ENCODE measurements at places on chromosomes 13 and 19.

- DNase-seq: no peak
These were observed 779.5 kb downstream of the GPC5 start for GRCh38 chr13:92177966-92178365.

DNA sequence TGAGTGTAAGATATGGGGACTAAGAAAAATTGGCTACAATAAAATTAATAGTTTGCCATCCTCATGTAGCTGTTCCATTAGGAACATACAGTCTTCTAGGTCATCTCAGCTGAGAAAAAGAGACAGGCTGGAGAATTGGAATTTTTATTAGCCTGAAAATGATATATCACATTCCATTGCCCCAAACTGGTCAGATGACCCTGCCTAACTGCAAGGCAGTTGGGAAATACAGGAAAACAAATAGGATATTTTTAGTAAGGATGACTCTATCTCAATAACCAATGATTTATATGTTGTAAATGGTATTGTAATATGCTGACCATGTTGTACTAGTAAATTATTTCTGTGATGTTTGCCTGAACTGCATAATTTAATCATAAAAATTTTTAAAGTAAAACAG, 673.8 kb downstream of the PCDH9 start:
- no peak for DNase-seq

DNA sequence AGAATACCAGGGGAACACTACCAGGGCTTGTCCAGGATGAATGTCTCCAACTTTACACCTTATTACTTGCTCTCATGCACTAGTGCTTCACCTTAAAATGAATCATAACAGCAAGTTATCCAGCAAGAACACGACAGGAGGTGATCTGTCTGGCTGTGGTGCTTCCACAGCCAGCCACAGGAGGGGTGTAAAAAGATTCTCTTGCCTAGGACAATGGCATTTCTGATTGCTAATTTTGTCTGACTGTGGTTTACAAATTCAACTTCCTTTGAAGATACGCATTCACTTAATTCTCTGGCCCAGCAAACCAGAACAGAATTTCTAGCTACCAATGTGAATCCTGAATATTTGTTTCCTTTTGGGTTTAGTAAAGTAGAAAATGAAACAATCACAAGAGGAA, 23.1 kb upstream of the COG3 start:
- no peak for DNase-seq

- DNase-seq: no peak
These were observed 101.3 kb downstream of the AKAP11 start for GRCh38 chr13:42373048-42373812.

DNA sequence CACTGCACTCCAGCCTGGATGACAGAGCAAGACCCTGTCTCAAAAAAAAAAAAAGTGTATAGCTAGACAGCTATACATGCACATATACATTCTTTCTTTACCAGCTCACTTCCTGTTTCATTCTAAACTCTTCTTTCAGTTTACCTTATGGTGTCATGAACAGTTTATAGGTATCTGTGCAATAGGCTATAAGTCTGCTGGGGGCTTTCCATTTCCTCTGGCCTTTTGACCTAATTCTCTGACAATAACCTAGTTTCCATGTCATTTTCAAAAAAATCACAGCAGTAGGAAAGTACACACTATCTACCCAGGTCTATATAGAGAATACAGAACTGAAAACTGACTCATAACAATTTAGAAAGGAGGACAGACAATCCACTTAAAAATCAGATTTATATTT, 24.4 kb upstream of the URAD start:
- no peak for DNase-seq

DNA sequence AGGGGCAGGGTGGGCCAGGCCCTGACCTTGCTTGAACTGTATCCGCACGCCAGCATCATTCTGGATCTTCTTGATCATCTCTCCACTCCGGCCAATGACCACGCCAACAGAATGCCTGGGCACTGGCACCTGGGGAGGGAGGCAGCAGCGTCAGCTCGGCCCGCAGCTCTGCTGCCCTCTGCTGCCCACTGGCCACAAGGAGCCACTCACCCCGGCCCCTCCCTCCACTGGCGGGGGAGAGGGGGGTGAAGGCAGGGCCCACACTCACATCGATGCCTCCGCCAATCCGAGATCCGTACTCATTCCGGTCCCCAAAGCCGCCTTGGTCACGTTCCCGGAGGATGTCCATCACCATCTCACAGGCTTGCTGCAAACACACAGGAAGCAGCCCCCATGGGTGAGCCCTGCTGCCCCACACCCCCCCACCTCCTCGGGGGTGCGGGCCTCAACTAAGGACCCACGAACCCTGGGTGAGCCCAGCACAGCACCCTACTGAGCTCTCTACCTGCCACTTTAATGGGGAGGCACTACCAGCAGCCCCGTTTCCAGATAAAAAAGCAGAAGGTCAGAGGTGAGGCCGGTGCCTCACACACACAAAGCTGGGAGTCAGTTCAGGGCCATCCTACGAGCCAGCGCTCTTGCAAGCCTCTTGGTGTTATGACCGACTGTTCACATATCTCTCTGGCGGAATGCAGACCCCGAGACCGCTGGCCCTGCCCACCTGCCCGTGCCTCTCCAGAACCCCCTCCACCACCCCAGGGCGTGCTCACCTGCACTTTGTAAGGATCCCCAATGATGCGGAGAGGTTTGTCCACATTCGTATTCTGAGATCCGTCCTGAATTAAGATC, 6.7 kb downstream of the KHSRP start:
- DNase-seq: no peak

DNA sequence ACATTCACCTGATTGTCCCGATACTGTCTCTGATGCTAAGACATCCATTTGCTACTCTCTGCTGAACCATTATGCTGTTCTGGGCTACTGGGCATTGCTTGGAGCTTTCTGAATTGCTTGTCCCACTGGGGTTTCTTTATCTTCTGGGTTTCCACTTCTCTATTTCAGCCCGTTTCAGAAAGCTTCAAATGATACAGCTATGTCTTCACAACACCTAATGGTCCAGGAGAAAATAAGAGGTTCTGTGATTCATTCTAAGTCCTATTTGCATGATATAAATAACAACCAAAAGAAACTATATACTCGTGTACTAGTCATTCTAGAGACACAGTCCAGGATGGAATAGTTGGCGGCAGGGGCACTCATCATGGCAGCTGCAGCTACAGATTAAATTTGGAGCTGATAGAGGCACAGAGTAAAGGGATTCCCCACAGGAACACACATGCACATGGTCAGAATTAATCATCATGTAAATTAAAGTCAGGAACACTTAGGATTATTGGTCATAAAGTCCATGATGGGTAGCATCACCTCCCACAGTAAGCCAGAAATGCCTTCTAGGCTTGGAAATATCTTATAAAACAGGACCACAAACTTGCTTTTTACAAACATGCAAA, 33.3 kb upstream of the SCEL start:
- DNase-seq: no peak

DNA sequence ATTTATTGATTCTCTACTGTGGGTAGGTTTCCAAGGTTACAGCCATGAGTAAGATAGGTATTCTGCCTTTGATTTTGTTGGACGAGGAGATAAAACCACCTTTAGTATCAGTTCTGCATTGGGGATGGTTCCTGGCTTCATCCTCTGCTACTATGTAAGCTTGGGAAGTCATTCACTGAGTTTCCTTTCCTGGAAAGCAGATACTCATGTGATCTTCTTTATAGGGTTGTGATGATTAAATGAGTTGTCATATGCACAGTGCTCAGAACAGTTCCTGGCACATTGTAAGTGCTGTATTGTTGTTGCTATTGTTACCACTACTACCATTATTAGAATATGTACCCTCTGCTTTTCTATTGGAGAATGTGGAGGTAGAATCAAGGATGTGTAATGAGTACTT, 13.1 kb upstream of the WTIP start:
- DNase-seq: no peak

DNA sequence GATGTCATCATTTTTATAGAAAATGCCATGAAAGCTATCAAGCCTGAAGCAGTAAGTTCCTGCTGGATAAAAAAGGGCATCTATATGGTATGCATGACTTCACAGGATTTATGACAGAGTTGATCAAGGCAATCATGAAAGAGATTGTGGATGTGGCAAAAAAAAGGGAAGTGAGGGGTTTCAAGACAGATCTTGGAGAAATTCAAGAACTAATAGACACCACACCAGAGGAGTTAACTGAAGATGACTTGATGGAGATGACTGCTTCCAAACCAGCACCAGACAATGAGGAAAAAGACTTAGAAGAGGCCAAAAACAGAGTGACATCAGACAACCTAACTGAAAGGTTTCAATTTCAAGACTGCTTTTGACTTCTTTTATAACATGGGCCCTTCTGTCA, 691.1 kb upstream of the SLC10A2 start:
- no peak for DNase-seq

- no peak for DNase-seq
These were observed 800 bp downstream of the ETFB start for GRCh38 chr19:51365211-51365964.

DNA sequence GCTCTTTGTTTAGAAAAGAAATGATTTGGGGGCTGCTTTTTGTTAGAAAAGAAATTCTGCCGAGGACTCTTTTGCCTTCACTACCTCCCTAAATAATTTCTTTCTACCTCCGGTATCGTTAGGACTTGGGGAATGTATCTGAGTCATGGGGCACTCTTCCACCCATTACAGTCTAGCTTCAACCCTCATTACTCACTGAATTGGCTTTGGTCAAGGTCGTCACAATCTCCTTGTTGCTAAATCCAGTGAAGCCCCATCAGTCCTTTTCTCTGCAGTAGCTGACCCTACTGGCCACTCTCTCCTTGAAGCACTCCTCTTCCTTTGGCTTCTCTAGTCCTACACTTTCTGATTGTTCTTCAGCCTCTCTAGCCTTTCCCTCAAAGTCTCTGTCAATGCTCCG, 34.0 kb downstream of the WDR87 start:
- DNase-seq: no peak

DNA sequence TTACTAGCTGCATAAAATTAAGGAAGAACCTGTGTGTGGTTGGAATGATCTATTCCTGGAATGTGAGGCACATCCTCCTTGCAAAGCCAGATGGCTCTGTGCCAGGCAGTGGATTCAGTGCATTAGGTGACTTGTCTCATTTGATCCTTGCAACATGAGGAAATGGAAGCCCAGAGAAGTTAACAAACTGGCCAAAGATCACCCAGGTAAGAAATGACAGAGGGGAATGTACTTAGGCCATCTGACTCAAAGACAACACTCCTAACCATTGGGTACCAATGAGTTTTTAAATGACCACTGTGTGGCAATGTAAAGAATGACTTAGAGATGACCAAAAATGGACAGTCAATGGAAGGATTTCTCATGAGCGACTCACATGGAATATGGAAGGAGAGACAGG, 114.2 kb upstream of the RXFP2 start:
- no peak for DNase-seq

DNA sequence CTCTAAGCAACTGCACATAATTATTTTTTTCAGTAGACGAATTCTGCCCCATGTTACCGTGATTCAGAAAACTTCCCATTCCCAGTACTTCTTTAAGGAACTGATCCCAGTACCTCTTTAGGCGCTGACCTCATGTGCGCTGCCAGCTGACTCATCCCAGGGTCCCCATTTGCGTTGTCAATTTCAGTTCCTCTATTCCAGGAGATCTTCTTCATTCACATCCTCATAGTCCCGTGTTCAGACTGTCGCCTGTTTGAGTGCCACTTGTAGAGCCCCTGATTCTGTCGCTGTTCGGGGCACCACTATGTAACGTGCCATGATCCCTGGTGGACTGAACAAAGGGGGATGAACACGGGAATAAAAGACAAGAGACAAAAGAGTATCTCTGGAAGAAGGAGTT, 16.4 kb downstream of the FPR3 start:
- DNase-seq: no peak

DNA sequence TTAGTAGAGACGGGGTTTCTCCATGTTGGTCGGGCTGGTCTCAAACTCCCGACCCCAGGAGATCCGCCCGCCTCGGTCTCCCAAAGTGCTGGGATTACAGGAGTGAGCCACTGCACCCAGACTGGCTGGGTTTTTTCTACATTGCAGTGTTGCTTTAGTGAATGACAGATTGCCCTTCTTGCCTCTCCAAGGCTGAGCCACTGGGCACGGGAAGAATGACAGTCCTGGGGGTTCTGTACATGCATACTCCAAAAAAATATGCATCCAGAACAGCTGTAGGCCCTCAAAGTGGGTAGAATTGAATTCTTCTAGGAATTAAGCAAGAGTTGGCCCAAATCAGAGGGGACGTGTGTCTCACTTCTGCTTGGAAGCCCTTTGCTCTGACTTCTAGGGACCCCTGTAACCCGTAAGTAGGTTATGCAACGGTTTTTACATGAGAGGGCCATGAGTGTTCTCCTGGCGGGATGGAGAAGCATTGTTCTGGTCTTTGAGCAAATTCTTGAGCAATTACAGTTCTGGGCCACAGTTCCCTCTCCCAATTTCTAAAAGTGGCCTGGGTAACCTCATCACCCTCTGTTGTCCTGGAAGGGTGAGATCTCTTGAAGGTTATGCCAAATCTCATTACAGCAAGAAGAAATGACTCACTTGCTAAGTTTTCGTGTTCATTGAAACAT, 3.6 kb downstream of the ACTN4 start:
- no peak for DNase-seq

DNA sequence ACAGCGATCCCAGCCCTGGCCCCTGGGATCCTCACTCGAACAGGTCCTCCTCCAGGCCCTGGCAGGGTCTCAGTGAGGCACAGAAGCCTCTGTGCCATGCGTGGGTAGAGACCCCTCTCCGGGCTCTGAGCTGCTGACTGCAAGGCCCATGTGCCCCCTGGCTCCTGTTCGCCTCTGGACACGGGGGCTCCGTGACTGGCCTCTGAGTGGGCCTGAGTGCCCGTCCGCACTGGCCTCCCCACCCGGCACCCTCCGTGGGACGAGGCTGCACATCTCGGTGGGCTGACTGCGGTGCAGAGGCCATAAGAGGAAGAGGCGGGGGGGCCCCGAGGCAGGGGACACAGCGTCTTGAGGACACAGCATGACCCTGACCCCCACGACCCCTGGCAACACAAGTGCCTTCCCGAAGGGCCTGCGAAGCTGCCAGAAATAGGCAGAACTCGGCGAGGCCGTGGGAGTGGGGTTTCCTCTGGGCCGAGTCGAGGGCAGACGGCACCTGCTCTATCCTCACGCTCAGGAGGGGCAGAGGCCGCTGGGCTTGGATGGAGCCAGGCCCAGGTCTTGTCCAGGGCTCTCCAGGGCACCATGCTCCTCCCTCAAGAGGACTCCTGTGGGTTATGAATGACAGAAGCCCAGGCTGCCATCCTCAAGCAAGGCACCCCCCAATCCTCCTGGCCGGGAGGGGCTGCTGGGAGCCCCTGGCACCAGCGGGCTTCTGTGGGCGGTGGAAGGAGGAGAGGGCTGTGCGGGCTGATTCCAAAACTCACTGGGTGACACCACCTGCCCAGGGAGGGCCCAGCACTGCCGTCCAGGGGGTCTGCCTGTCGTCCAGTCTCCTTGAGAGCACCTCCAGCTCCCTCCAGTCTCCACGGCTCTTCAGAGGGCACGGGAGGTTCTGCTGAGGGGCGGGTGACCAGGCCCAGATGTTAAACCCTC, 52.6 kb downstream of the RASA3 start:
- DNase-seq: no peak

- DNase-seq: no peak
These were observed 1465.9 kb upstream of the SLC10A2 start for GRCh38 chr13:104532132-104532531.

- no peak for DNase-seq
These were observed 97.1 kb downstream of the MBNL2 start for GRCh38 chr13:97319113-97319720.

All from NCI-H510A (cell line).